ENCODE measurements at places on chromosomes 5 and 9.

GRCh38 chr9:109950710-109951443 lies 170.9 kb downstream of the PALM2AKAP2 start:
- DNase-seq = no peak

DNA sequence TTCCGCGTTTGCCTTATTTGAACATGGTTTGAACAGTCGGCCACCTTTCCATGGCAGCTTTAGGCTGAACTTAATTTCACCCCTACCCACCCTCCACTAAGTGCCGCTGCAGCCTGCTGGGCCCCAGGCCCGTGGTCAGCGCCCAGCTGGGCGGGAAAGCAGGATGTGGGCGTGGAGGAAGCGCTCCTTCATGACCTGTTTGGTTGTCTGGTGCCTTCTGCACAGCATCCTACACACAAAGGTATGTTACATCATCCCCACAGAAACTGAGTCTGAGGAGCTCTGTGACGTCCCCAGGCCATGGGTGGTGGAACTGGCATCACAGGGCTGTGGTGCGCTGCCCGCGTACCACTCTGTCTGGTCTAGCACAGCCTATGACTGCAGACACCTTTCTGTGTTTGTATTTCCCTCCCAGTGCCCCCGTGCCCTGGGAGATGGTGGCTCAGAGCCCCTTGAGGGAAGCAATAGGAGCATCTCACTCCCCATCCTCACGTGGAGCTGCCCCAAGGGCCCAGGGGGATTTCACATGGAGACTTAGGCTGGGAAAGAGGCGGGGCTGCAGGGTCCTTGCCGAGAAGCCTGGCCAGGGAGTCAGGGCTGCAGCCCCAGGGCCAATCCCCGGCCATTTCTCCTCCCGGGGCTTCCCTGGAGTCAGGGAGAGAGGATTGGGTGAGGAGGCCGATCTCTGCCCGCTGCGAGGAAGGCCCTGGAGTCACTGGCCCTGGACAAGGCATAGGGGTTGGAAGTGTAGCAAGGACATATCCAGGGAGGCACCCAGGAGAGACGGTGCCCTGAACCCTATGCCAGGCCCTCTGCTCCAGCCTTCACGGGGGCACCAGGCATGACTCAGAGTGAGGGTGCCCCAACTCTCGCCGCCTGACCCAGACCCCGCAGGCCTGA lies 37.5 kb upstream of the SUSD3 start:
- peak; percentile 79 for DNase-seq

DNA sequence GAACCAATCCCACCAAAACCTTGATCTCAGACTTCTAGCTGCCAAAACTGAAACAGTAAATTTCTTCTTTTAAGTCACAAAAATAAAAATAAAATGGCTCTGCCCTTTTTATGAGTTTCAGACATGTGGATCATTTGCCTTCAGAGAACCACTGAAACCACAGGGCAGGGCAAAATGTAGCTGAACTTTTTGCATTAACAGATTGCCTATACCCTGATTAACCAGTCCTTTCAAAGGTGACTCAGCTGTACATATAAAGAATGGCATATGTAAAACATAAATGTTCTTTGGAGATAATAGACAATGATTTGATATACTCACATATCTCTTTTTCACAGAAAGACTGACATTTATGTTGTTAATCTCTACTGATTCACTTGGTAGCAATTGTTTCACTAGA lies 187.1 kb upstream of the GRIN3A start:
- no peak for DNase-seq

DNA sequence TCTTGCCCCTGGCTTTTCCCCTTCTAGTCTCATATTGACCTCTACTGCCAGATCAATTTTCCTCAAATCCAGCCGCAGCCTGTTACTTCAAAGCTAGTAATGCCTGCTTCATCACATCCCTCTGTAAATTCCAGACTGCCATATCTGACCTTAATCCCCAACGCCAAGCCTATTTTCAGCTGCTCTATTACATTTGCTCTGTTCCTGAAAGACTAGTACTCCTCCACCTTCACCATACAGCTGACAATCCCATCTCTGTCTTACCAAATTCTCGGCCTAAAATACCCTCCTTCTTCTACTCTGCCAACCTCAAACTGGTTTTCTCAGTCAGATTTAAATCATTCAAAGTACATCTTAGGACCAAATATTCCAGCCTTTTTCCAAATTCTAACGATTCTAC lies 420.2 kb downstream of the RAB3C start:
- DNase-seq = no peak
